Aortic smooth muscle cell (primary cell): ENCODE measurements at places on chromosomes 5 and 9. TPM values are rescaled to one million over a fixed set of nuclear protein-coding genes. Genes with fewer than 3 reads are reported as not detected.

Gene IER5L
- 93.6 and 93.7 TPM in 2 replicates for total RNA-seq

Gene ARHGAP26
- total RNA-seq = 3.3 and 3.9 TPM in 2 replicates

Gene GFRA3
- not detected in 2 replicates for total RNA-seq

Gene NOXA1
- total RNA-seq = 0.53 and 0.56 TPM in 2 replicates

Gene TSSK1B
- total RNA-seq = under 0.01 and 0.13 TPM in 2 replicates

Gene IRX4
- under 0.01 TPM in 1 of 2 replicates, not detected in the other for total RNA-seq

Gene PGM5
- total RNA-seq = 47.8 and 66.7 TPM in 2 replicates

Gene LHX2
- total RNA-seq = not detected in 2 replicates

Gene STK10
- 12.3 and 12.8 TPM in 2 replicates for total RNA-seq

Gene PCDHA7
- total RNA-seq = 0.13 and 0.37 TPM in 2 replicates

Gene BASP1
- 71.1 and 93.8 TPM in 2 replicates for total RNA-seq

Gene BAAT
- total RNA-seq = not detected in 2 replicates

Gene NOTCH1
- 23.5 and 39.6 TPM in 2 replicates for total RNA-seq

Gene PITX1
- 0.13 and 0.44 TPM in 2 replicates for total RNA-seq

Gene SCAMP1
- 56.8 and 82.1 TPM in 2 replicates for total RNA-seq

Gene PTGR1
- total RNA-seq = 62.7 and 76.2 TPM in 2 replicates

Gene NEURL1B
- total RNA-seq = 3.4 and 6.2 TPM in 2 replicates

Gene SLC46A2
- not detected in 2 replicates for total RNA-seq

Gene MRRF
- total RNA-seq = 29.1 and 34.5 TPM in 2 replicates

Gene RASGRF2
- 2.0 and 2.7 TPM in 2 replicates for total RNA-seq

Gene FER
- 25.5 and 36.9 TPM in 2 replicates for total RNA-seq

Gene SMIM33
- total RNA-seq = not detected in 2 replicates

Gene IPPK
- 14.9 and 16.0 TPM in 2 replicates for total RNA-seq

Gene THBS4
- 0.56 and 1.3 TPM in 2 replicates for total RNA-seq

Gene CENPP
- 3.4 and 3.5 TPM in 2 replicates for total RNA-seq

Gene LYRM7
- 5.1 and 5.2 TPM in 2 replicates for total RNA-seq

Gene IFNA13
- total RNA-seq = not detected in 2 replicates

Gene ZFP62
- total RNA-seq = 17.4 and 18.0 TPM in 2 replicates

Gene TNFSF8
- not detected in 2 replicates for total RNA-seq

Gene CLINT1
- 89.2 and 109 TPM in 2 replicates for total RNA-seq

Gene PCDHA4
- total RNA-seq = 0.26 and 0.37 TPM in 2 replicates

Gene FYB1
- 0.26 and 0.75 TPM in 2 replicates for total RNA-seq

Gene EQTN
- total RNA-seq = not detected in 2 replicates

Gene GDF9
- total RNA-seq = 0.12 and 0.13 TPM in 2 replicates

Gene TRIM32
- 14.1 and 15.5 TPM in 2 replicates for total RNA-seq

Gene GLRA1
- total RNA-seq = not detected in 2 replicates

Gene PCDHB16
- 1.8 and 1.9 TPM in 2 replicates for total RNA-seq

Gene C9orf153
- total RNA-seq = 0.25 and 0.26 TPM in 2 replicates

Gene SPATA31C1
- not detected in 2 replicates for total RNA-seq

Gene SLC22A5
- 4.7 and 6.6 TPM in 2 replicates for total RNA-seq

Gene RNF208
- 0.40 and 0.50 TPM in 2 replicates for total RNA-seq

Gene FBXL7
- 2.2 and 4.3 TPM in 2 replicates for total RNA-seq

Gene MTRR
- 24.3 and 26.8 TPM in 2 replicates for total RNA-seq

Gene WNT8A
- total RNA-seq = not detected in 2 replicates

Gene GABRA1
- under 0.01 TPM in 2 replicates for total RNA-seq

Gene SLC34A1
- not detected in 2 replicates for total RNA-seq

Gene OR1J4
- not detected in 2 replicates for total RNA-seq

Gene LCN9
- total RNA-seq = not detected in 2 replicates

Gene TMEM215
- not detected in 2 replicates for total RNA-seq
